Stimulated activated naive CD8-positive, alpha-beta T cell treated with anti-CD3 and anti-CD28 coated beads, Interleukin-15, Interleukin-2, amounts not matched to agents 100 U/mL and 50 U/mL, for 24 hours (primary cell): ENCODE measurements at places on chromosomes 3 and 15.
A peak's percentile ranks its signal among the peaks of the same experiment; 100 is the strongest.

GRCh38 chr3:56694867-56695683 is 12.0 kb upstream of the TASOR start:
- DNase-seq = no peak

DNA sequence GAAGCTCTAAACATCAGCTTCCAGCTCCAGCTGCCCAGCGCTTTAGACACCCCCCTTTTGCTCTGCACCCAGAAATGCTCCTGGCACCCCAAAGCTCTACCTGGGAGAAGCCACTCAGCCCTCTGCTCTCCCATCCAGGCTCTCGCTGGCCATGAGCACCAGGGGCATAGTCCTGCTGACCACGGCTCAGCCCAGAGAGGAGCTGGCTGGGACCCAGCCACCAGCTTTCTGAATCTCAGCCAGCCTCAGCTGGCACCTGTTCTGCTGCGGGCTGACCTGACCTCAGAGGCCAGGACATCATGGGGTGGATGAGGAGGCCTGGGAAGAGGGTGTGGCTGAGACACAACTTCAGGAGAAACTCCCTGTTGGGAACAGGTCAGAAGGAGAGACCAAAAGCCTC is 8.6 kb downstream of the NTRK3 start:
- no peak for DNase-seq

DNA sequence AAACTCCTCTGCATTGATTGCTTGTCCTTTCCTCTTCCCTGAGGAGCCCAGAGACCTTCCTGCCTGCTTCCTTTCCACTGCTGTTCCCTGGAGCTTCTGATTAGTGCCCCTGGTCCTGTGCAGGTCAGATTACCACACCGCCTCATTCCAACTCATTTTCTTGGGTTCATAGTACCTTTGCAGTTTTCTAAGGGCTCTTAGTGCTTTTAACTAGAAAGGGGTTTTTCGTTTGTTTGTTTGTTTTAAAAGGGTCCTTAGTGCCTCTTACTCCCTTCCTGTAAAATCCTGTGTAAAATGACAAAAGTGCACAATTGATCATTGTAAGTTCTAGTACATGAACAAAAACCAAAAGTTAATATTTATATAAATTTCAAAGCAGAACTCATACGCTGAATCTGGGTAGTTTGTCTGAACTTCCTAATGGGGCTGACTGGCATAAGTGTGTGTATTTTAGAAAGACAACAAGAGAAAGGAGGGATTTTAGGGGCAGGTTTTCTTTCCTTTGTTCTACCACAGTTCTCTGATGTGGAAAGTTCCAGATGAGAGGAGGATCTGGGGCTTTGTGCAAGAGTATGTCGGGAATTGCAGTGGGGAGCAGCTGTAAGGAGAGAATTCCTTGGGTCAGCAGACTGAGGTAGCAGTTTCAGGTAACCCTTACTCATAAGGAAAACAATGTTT is 30.6 kb downstream of the SNRK start:
- no peak for DNase-seq

- DNase-seq = no peak
Measured at GRCh38 chr3:182143903-182144302, 432.2 kb downstream of the SOX2 start.

DNA sequence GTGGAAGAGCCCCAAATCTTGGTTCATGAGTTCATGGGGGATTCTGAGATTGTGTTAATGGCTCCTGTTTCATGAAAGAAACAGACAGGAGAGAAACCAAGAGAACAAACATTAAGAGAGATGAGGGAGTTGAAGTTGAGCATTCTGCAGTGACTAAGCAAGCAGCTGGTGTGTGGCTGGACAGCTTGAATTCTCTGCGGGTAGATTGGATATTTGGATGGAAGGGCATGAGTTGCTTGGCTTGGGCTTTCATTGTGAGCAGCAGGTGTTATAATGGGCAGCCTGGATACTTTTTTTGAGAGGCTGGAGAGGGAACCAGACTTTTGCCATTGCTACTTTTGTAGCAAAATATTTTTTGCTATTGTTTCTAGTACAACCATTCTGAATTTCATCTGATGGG is 346.8 kb upstream of the SATB1 start:
- no peak for DNase-seq

- DNase-seq = no peak
Measured at GRCh38 chr3:100588251-100588650, 21.1 kb upstream of the ADGRG7 start.

DNA sequence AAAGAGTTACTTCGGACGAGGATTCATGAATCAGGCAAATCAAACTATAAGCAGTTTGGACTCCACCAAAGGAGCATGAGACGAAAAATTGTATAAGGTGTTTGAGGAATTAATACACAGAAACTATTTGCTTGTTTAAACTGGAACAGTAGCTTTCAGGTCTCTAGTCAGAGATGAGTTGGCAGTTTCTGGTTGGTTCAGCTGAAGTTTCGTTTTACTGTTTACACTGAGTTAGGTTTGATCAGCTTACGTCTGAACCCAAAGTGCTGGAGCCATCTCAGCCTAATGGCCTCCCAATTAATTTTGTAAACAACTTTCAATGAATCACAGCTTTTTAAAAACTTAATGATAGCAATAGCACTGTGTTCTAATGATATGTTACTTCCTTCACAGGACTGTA is 703.7 kb downstream of the NLGN1 start:
- no peak for DNase-seq

DNA sequence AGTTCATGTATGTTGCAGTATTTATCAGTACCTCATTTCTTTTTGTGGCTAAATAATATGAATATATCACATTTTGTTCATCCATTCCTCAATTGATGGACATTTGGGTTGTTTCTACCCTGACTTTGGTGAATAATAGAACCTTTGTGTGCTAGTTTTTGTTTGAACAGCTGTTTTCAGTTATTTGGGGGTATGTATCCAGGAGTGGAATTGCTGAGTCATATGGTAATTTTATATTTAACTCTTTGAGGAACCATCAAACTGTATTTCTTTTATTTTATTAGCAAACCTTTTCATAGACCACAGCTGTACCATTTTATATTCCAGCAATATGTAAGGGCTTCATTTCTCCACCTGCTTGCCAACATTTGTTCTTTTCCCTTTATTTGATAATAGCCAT is 38.4 kb upstream of the RBM5 start:
- no peak for DNase-seq

GRCh38 chr3:158106766-158107471 is 699 bp upstream of the SHOX2 start:
- peak; percentile 22 for DNase-seq

- no peak for DNase-seq
Measured at GRCh38 chr3:180325958-180326357, 276.0 kb upstream of the TTC14 start.

GRCh38 chr15:78322724-78323521 is 17.2 kb upstream of the CRABP1 start:
- DNase-seq = no peak

DNA sequence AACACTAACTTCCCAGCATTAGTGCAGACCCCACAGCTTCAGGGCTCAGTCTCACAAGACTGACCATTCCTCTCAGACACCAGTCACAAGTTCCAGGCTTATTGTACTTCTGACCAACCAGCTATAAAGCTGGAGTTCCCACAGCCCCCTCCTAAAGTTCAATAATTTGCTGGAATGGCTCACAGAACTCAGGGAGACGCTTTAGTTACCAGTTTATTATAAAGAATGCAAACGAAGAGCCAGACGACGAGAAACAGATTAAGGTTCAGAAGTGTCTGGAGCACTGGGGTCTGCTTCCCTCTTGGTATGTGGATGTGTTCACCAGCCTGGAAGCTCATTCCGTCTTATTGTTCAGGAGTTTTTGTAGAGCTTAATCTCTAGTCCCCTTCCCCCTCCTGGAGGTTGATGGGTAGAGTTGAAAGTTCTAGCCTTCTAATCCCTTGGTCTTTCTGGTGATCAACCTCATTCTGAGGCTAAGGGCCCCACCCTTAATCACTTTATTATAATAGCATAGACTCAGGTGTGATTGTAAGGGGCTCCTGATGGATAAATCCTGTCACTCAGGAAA is 4.8 kb upstream of the CSRNP1 start:
- no peak for DNase-seq
